Activated naive CD8-positive, alpha-beta T cell treated with anti-CD3 and anti-CD28 coated beads, Interleukin-2, amount 50 U/mL, for 24 hours (primary cell): ENCODE measurements at places on chromosomes 12 and 14.

GRCh38 chr14:30078811-30079402 lies 151.3 kb upstream of the PRKD1 start:
- H3K36me3 ChIP-seq: no peaks in the 10 kb centered on the region
- no peaks in the 10 kb centered on the region for H3K4me1 ChIP-seq
- no peaks in the 10 kb centered on the region for H3K27me3 ChIP-seq
- H3K4me3 ChIP-seq: no peak overlapping the region

DNA sequence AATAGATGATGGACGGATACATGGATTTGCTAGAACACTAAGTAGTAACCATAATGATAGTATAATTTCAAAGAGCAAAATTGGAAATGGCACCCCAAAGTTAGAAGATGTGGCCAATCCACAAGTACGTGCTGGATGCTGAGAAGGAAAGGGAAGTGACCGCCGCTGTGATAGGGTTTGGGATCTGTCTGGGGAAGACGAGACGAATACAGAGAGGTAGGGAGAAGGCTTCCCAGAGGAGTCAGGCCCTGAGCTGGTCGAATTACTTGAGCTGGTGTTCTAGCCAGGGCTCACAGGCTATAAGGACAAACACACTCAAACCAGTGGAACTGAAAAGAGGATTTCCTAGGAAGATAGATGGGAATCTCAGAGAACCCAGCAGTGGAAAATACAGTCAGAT lies 9.4 kb upstream of the ACVR1B start:
- no peaks in the 10 kb centered on the region for H3K4me1 ChIP-seq
- no peak for DNase-seq
- no peak overlapping the region for H3K4me3 ChIP-seq

DNA sequence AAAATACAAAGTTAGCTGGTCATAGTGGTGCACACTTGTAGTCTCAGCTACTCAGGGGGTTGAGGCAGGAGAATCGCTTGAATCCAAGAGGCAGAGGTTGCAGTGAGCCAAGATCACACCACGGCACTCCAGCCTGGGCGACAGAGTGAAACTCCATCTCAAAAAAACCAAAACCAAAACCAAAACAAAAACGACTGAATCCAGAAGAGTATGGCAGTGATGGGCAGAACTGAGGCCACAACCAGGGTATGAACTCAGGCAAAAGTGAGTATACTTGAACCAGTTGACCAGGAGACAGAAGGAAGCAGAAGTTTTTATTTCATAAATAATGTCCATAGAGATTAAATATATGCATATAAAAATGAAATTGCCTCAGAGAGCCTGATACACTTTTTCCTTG lies 620.0 kb upstream of the SEL1L start:
- DNase-seq: no peak
- no peak overlapping the region for H3K27ac ChIP-seq
- H3K27me3 ChIP-seq: no peaks in the 10 kb centered on the region

GRCh38 chr12:52684431-52684830 lies 4.2 kb upstream of the KRT1 start:
- peaks cover 27% of the 10 kb centered on the region for H3K4me1 ChIP-seq
- no peak overlapping the region for H3K27ac ChIP-seq
- H3K27me3 ChIP-seq: no peaks in the 10 kb centered on the region
- DNase-seq: no peak
- no peak overlapping the region for H3K4me3 ChIP-seq

GRCh38 chr14:99686557-99687283 lies 2.6 kb downstream of the CYP46A1 start:
- peaks cover 7% of the 10 kb centered on the region for H3K4me1 ChIP-seq
- DNase-seq: no peak
- H3K27ac ChIP-seq: no peak overlapping the region

DNA sequence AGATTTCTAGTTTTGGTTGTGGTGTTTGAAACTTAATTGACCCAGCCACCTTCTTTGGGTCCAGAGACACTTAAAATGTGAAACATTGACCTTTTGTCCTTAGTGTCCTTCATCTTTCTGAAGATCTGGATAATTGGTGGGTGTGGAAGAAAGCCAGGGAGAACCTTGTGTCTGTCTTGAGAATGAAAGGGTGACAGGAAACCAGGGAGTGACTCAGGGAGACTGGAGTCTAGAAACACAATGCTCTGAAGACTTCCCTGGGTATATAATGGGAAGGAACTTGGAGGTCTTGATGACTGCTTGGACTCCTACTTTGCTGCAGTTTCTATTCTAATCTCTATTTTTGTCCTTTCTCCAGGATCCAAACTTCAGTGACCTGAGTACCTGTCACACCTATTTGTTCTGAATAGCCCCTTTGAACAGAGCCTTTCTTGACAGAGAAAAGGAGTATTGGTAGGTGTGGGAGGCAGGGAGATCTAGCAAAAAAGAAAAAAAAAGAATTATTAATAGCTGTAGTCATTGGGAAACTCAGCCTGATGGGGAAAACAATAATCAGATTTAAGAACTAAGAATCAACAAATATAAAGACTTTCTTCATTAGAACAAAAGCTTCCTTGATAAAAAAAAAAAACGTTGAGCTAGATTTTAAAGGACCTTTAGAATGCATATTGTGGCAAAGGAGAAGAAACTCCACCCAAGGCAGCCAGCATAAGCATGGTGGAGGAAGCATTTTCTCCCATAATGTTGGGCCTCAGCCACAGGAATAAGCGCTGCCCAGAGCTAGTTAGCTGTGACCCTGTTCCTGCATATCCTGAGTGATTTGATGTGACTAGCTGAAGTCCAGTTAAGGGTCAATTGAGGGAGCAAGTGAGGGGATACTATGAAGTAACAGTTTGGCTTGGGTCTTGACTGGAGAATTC lies 77.9 kb upstream of the HOXC13 start:
- no peak overlapping the region for H3K27ac ChIP-seq
- H3K36me3 ChIP-seq: no peaks in the 10 kb centered on the region
- H3K4me3 ChIP-seq: no peak overlapping the region
- peaks cover 27% of the 10 kb centered on the region for H3K27me3 ChIP-seq

DNA sequence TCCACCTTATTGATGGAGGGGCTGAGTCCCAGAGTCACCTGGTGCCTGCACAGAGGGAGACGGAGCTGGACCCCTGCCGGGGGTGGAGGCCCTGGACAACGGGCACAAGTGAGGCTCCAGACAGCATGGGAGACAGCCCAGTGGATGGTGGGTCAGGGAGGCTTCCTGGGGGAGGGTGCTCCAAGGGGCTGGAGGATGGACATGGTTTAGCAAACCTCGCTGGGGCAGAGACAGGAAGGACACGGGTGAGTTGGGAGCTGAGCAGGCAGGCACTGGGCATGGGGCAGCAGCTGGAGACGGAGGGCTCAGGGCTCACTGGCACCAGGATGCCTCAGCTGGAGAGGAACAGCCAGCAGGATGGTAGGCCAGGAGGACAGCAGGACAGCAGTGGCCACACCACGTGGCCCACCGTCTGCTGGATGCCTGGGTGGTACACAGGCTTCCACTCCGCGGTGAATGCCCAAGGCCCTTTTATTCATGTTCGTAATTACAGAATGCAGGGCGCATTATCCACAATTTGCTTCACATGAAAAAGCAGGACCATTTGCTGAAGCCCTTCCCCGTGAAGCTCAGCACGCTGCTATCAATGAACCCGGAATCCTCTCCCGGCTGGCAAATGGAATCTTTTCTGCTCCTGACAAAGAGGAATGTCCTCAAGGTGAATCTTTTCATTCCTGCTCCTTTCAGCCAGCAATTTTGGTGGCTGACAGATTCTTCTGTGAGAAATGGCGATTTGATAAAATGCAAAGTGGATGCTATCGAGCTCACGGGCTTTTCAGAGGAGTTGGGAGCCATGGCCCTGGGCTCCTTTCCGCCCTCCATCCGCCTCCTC lies 138.1 kb upstream of the C14orf180 start:
- DNase-seq: no peak
- H3K4me1 ChIP-seq: no peaks in the 10 kb centered on the region
- peaks cover 2% of the 10 kb centered on the region for H3K27me3 ChIP-seq
- no peak overlapping the region for H3K27ac ChIP-seq
- no peak overlapping the region for H3K4me3 ChIP-seq
- no peaks in the 10 kb centered on the region for H3K36me3 ChIP-seq

DNA sequence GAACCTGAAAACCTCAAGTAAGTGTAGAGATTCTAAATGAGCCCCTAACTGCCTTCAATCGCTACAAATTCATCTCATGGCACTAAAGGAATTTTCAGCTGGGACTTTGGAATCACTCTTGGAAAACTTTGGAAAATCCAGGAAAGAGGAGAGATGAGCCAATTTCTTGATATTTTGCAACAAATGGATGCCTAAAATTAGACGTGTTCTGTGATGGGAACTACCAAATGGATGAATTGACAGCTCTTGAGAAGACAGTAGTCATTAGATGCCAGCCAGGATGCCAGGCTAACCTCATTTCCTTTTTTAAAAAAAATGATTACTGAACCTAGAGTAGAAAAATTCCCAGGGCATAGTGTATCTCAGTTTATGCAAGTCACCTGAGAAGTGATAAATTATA lies 78.3 kb downstream of the NPAS3 start:
- H3K4me3 ChIP-seq: no peak overlapping the region
- no peaks in the 10 kb centered on the region for H3K4me1 ChIP-seq
- H3K27ac ChIP-seq: no peak overlapping the region
- DNase-seq: no peak

DNA sequence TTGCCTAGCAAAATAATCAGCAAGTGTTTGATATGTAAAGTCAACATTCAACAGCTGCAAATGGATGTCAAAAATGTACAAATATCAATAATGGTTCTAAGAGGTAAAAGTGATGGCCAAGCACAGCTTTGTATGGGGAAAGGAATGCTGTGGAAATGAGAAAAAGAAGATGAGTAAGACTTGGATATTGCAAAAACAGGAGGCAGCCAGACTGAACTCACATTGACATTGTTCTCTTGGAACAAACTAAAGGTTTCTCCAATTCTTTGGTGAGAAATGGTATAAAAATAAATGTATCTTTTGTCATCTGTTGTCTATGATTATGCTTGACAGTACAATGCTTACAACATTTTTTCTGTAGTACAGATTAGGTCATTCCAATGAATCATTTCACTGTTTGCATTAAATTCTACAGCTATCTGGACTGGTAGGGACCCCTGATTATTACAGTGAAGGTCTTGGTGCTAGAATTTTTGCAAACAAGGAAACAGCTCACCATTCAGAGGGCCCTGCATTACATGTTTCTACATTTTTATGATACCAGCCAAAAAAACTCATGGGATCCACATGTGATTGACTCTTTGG lies 465.7 kb downstream of the NOVA1 start:
- no peak for DNase-seq
- H3K27me3 ChIP-seq: no peaks in the 10 kb centered on the region
- no peaks in the 10 kb centered on the region for H3K4me1 ChIP-seq

- H3K4me3 ChIP-seq: no peak overlapping the region
- H3K4me1 ChIP-seq: no peaks in the 10 kb centered on the region
- DNase-seq: no peak
Observed at GRCh38 chr12:30661210-30661609, 34.5 kb downstream of the IPO8 start.

- no peaks in the 10 kb centered on the region for H3K36me3 ChIP-seq
- DNase-seq: no peak
- H3K4me3 ChIP-seq: no peak overlapping the region
- H3K27ac ChIP-seq: no peak overlapping the region
- no peaks in the 10 kb centered on the region for H3K27me3 ChIP-seq
- H3K4me1 ChIP-seq: no peaks in the 10 kb centered on the region
Observed at GRCh38 chr12:24631676-24632426, 317.1 kb downstream of the BCAT1 start.

- H3K36me3 ChIP-seq: no peaks in the 10 kb centered on the region
- no peak overlapping the region for H3K27ac ChIP-seq
- no peaks in the 10 kb centered on the region for H3K4me1 ChIP-seq
- no peak overlapping the region for H3K4me3 ChIP-seq
- no peak for DNase-seq
- no peaks in the 10 kb centered on the region for H3K27me3 ChIP-seq
Observed at GRCh38 chr12:17976202-17976601, 113.8 kb downstream of the RERGL start.
